NCI-H2227 treated with DMSO at 0.1 percent for 48 hours (cell line): ENCODE measurements at places on chromosomes 11 and 22.

- DNase-seq = no peak
Observed at GRCh38 chr11:95374105-95374504, 143.1 kb upstream of the SESN3 start.

DNA sequence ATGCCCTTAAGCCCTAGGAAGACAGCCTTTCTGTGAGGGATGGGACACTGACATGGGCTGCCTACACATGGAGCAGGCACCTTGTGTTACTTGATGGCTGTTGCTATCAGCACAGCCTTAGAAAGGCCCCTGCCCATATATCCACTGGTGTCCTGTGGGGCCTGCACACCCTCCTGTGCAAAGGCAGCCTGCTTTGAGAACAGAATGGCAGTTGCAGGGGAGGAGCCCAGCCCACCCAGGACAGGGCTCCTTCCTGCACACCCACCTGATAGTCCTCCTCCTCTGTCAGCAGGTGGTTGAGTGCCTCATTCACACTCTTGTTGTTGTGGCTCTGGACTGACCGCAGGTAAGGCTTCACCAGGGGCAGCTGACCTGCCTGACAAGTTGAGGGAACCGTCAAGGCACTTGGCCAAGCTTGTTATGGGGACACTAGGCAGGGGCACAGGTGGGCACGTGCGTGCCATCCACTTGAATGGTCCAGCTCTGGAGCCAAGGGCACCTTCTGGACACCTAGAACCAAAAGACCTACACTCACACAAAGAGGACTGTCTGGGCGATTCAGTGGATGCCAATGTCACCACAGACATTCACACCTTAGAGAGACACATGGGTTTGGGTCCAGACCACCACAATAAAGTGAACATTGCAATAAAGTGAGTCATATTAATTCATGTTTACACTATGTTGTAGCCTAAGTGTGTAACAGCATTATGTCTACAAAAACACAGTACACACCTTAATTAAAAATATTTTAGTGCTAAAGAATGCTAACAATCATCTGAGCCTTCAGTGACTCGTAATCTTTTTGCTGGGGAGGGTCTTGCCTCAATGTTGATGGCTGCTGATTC is 9.4 kb upstream of the SLC25A1 start:
- no peak for DNase-seq

DNA sequence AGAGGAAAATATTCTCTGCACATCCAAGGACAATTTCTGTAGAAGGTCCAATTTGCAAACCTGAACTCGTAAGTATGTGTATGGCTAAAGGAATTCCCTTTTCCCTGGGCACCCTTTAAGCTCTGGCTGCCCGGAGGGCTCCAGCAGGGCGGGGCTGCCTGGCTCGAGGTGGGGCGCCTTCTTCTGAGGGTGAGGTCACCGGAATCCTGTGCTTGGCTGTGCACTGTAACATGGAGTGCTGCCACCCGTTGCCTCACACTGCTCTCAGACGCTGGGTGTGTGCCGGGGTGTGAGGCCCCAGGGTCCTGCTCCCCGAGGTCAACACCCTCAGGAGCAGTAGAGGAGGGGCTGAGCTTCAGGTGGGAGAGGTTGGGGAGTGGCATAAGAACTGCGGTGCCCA is 61.5 kb downstream of the SYN3 start:
- DNase-seq = no peak

- DNase-seq = no peak
Observed at GRCh38 chr11:123477205-123477907, 47.3 kb downstream of the GRAMD1B start.

- DNase-seq = no peak
Observed at GRCh38 chr22:49583886-49584505, 243.7 kb downstream of the BRD1 start.

DNA sequence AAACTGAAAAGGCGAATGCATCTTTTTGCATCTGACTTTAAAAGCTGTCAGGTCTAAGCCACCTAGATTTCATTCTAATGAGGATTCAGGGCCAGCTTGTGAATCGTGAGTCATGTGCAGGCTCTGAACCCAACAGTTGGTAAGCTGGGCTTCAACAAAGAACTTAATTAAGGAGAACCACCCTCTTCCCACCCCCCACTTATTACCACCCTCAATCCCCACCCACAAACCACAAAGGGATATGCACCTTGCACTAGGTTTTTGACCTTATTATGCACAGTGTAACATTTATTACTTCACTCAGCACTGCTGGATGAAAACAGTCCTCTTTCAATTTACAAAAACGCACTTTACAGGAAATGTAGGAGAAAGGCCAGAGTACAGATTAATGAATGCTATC is 94.1 kb upstream of the LIN7C start:
- DNase-seq = no peak
